Left renal pelvis (tissue), 4 donors: ENCODE measurements at places on chromosomes 3 and 15.

DNA sequence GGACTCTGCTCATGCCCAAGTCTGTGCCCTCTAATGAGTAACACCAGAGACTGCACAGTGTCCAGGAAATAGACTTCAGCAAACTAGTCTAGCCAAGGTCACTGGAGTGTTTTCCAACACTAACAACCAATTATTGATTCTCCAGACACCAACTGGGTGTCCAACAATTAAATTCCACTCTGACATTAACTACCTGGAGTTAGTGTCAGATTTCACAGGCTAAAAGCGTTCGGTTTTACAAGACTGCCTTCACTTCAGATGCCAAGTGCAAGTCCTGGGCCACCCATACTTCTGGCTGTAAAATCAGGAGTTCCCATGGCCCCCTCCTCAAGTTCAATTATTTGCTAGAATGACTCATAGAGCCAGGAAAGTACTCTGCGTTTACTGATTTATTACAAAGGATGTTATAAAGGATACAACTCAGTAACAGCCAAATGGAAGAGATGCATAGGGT is 20.8 kb upstream of the CFAP161 start:
- DNase-seq: no peak

DNA sequence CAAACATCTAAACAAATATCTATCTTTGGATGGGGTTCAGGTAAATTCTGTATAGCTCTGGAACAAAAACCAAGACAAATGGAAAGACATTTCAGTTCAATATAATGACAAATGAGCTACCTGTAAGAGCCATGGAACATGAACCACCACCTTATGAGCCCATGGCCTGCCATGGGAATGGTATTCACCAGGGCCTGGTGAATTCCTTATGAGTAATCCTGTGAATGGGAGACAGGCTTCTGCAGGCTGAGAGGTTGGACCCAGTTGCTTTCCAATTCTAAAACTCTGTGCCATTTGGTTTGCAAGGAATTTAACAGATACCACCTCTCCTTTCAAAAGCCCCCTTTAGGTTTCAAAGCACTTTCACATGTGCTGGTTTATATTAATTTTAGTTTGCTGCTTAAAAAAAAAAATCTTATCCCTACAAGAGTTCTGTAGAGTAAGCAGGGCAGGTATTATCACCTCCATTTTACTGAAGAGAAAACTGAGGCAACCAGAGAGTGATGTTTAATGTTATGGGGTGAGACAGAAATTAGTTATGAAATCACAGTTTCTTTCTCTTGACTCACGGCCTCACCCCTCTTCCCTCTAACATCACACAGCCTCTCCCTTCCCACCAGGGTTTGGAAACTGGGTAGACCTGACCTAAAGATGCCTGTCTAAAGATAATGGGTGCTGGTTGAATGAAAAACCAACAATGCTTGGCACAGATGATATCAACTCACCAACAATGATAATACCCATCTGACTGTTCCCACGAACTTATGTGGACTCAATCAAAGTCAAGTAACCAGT is 397.6 kb upstream of the WNT5A start:
- no peak for DNase-seq

DNA sequence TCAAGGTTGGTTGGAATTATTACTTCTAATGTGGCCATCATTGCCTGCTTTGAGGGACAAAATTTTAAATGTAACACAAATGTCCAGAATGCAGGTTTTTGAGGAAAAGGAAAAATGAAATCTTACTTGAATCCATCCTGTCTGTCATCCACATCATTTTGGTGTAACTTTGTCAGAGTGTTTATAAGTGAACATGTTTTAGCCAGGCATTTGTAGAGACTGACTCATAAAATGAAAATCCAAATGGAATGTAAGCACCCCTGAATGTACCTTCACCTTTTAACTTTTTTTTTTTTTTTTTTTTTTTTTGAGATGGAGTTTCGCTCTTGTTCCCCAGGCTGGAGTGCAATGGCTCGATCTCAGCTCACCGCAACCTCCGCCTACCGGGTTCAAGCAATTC is 141.8 kb upstream of the BNIP2 start:
- no peak for DNase-seq

DNA sequence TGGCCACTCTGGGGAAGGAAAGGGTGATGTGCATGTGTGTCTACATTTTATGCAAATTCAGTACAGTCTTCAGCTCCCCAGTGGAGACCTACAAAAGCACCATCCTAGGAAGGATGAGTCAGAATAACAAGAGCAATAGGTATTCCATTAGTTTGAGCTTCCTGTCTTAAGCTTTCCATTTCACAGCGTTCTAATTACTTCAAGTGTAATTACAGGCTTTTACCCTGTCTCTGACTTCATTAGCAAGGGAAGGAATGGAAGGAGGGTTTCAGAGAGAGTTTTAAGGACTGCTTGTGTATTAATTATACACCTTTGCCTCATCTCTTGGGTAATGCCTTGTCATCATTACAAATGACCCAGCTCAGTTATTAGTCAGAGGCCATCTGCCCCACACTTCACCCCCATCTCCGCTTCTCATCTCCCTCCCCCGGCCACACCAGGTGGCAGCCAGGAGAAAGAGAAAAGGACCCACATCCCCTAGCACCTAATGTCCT is 202.8 kb upstream of the MRPL3 start:
- DNase-seq: no peak

GRCh38 chr3:71264840-71265239 is 318.7 kb downstream of the FOXP1 start:
- DNase-seq: no peak

DNA sequence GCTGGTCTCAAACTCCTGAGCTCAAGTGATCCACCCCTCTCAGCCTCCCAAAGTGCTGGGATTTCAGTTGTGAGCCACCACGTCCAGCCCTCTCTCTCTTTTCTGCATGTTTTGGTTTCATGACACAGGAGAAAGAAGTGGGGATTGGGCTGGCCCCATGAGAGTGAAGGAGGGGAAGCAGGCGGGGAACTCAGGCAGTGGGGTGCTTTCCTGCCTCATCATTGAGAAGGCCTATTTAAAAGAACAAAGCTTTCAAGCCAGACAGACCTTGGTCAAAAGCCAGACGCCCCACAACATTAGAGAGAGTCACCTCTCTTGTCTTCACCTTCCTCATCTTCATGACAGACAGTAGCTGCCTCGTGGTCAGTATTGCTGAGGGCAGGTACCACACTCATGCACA is 15.9 kb downstream of the PSTPIP1 start:
- no peak for DNase-seq

DNA sequence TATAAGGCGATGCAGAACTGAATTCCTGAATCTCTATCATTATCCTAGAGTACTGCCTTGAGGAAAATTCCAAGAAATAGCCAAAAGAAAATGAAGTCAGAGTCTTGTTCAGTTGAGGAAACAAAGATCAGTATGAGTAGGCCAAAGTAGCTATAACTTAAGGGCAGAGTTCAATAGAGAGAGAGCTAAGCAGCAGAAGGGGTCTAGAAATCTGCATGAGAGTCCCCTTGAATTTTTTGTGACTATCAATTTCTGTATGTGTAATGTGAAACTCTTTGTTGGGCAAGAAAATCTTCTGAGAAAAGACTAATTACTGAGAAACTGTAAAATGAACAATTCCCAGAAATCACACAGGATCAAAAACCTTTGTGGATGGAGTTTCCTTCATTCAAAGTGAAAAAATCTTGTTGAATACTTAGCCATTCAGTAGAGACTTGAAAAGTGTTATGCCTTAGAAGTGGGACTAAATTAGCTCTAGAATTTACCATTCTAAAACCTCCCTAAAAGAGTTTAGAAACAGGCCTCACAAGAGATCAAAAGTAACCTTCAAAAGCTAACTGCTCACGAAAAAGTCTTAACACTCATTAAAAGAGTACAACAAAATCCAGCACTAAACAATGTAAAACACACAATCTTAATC is 43.1 kb upstream of the FNDC3B start:
- DNase-seq: no peak
